Left renal pelvis (tissue), 4 donors: ENCODE measurements at places on chromosomes 7 and 10.

GRCh38 chr7:10815546-10815945, 158.1 kb upstream of the PHF14 start:
- no peak for DNase-seq

DNA sequence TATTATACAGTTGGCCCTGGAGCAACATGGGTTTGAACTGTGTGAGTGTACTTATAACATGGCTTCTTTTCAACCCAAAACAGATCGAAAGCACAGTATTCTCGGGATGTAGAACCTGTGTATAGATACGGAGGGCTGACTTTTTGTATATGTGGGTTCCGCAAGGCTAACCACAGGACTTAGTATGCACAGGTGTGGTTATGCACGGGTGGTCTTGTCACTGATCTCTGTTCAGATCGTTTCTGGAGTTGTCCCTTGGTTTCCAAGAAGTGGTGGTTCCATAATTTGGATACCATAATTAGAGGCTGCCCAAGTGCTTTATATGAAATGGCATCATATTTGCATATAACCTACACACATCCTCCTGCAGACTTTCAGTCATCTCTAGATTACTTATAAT, 10.9 kb upstream of the BHLHA15 start:
- no peak for DNase-seq

DNA sequence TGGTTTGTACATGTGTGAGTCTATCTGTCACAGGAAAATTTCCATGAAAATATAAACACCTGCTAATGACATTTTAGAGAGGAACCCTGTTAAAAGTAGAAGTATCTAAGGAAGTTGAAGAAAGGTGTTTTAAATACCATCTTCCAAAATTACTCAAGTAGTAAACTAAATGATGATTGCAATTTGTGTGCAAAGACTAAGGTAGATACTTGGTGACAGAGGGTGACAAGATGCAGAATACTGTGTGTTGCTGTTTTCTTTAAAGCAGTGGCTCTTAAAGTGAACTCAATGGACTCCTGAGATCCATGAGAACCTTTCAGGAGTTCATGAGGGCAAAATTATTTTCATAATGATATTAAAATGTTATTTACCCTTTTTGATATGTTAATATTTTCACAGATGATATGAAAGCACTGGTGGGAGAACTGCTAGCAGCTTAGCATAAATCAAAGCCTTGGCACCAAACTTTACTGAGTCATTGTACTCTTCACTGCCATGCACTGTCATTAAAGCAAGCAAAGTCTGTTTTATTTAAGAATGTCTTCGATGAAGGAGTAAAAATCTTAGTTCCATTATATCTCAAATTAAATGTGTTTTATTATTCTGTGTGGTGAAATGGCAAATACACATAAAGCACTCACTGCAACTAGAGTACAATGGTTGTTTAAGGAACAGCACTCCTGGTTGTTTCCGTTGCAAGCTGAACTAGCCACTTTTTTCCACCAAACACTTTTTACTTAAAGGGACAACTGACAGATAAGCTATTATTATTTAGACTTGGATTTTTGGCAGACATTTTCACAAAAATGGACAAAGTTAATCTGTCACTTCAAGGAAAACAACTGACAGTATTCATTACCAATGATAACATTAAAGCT, 133.7 kb downstream of the LRRN3 start:
- no peak for DNase-seq

DNA sequence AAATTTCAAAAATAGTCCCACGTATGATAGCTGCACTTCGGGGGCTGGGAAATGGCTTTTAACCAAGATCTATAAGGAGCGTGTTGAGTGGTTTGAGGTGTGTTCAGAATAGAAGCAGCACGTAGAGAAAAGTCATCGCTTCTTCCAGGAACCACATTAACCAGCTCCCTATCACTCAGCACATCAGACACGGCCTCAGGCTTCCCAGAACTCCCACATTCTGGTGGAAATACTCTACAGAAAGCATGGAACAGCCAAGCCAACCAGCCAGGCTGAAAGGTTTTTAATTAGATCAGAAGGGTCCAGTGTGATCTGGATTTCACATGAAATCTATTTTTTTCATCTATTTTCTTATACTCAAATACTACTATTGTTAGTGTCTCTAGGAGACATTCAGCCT, 231.5 kb upstream of the NRP1 start:
- DNase-seq = no peak

- DNase-seq = no peak
Measured at GRCh38 chr10:127092916-127093315, 103.5 kb downstream of the INSYN2A start.

DNA sequence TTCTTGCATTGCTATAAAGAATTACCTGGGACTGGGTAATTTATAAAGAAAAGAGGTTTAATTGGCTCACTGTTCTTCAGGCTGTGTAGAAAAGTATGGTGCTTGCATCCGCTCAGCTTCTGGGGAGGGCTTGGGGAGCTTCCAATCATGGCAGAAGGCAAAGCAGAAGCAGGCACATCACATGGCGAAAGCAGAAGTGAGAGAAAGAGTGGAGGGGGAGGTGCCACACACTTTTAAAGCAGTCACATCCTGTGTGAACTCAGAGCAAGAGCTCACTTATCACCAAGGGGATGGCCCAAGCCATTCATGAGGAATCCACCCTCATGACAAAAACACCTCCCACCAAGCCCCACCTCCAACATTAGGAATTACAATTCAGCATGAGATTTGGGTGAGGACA, 303.5 kb downstream of the OTUD1 start:
- no peak for DNase-seq

GRCh38 chr7:128210590-128211570, 30.2 kb upstream of the LEP start:
- DNase-seq = no peak

DNA sequence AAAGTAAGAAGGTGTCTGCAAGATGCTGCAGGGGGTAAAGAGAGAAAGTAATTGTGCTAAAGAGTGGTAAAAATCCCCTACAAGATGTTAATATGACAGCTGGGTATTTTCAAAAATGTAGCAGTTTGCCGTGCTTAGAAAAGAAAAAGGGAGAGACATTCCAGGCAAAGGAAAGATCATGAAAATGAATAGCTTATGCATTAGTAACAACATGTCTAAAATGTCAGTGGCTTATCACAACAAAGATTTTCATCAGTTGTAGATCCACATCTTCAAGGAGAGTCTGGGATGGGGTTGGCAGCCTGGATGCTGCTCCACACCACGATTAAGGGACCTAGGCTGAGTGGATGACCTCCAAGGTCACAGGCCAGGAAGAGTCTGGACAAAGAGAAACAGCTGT, 920.9 kb downstream of the GRID1 start:
- DNase-seq = no peak

DNA sequence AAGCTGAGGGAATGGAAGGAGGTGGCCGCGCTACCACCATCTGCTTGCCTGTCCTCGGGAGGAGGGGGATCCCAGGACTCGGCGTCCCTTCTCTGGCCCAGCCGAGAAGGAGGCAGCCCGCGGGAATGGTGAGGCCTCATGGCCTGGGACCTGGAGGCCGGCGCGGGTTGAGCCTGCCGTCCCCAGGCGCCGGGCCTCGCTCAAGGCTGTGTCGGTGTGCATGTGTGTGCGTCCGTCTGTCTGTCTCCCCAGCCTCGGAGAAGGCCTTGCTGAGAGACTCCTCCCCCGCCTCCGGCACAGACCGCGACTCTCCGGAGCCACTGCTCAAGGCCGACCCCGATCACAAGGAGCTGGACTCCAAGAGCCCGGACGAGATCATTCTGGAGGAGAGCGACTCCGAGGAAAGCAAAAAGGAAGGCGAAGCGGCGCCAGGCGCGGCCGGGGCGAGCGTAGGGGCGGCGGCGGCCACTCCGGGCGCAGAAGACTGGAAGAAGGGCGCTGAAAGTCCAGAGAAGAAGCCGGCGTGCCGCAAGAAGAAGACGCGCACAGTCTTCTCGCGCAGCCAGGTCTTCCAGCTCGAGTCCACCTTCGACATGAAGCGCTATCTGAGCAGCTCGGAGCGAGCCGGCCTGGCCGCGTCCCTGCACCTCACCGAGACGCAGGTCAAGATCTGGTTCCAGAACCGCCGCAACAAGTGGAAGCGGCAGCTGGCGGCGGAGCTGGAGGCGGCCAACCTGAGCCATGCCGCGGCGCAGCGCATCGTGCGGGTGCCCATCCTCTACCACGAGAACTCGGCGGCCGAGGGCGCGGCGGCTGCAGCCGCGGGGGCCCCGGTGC, 1.3 kb downstream of the HMX3 start:
- DNase-seq = no peak

- no peak for DNase-seq
Measured at GRCh38 chr7:116525298-116525912, 569 bp downstream of the CAV1 start.

DNA sequence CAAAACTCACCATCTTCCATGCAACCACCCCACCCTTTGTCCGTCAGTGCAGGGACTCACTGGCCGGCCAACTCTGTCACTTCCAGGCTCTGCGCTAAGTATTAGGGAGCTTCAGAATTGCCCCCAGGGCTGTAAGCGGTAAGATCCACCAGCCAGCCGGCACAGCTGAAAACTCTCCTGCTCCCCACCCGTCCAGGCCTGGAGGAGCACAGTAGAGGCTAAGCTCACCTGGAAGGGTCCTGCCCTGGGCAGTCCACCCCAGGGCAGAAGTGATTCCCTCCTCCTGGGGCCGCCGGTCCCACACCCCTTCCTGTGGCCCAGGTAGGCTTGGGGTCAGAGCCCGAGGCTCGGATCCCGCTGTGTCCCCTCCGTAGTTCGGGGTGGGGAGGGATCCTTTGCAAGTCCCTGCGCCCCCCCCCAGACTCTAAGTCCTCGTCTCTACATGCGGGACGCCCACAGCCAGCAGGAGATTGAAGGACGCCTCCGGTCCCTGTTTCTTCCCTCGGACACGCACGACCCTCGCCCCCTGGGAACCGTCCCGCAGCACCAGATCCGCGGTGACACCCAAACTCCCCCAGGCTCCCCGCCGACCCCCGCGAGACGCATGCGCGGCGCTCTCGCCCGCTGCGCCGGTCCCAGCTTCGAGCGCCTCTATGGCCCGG, 138.9 kb downstream of the ARHGAP22 start:
- no peak for DNase-seq

GRCh38 chr7:143484119-143484518, 6.4 kb downstream of the TAS2R41 start:
- no peak for DNase-seq

- no peak for DNase-seq
Measured at GRCh38 chr7:37441386-37441760, 7.3 kb downstream of the ELMO1 start.

GRCh38 chr10:22852712-22853353, 75.0 kb upstream of the ARMC3 start:
- no peak for DNase-seq

DNA sequence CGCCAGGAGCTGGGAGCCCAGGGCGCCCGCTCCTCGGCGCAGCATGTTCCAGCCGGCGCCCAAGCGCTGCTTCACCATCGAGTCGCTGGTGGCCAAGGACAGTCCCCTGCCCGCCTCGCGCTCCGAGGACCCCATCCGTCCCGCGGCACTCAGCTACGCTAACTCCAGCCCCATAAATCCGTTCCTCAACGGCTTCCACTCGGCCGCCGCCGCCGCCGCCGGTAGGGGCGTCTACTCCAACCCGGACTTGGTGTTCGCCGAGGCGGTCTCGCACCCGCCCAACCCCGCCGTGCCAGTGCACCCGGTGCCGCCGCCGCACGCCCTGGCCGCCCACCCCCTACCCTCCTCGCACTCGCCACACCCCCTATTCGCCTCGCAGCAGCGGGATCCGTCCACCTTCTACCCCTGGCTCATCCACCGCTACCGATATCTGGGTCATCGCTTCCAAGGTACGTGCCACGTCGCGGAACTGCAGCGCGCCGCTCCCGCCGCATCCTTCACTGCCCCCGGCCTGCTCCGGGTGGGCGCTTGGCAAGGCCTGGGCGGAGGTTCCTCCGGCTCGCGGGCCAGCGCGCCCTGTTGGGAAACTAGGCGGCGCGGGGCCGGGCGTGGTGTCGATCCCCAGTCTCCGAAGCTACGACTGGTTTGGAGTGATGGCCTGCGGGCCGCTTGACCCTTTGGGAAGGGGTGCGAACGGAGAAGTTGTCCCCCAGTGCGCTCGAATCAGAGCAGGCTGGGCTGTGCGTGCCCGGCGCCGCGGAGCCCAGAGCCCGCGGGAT, 868 bp downstream of the EMX2 start:
- no peak for DNase-seq

- no peak for DNase-seq
Measured at GRCh38 chr7:22156205-22156604, 200.7 kb downstream of the RAPGEF5 start.

DNA sequence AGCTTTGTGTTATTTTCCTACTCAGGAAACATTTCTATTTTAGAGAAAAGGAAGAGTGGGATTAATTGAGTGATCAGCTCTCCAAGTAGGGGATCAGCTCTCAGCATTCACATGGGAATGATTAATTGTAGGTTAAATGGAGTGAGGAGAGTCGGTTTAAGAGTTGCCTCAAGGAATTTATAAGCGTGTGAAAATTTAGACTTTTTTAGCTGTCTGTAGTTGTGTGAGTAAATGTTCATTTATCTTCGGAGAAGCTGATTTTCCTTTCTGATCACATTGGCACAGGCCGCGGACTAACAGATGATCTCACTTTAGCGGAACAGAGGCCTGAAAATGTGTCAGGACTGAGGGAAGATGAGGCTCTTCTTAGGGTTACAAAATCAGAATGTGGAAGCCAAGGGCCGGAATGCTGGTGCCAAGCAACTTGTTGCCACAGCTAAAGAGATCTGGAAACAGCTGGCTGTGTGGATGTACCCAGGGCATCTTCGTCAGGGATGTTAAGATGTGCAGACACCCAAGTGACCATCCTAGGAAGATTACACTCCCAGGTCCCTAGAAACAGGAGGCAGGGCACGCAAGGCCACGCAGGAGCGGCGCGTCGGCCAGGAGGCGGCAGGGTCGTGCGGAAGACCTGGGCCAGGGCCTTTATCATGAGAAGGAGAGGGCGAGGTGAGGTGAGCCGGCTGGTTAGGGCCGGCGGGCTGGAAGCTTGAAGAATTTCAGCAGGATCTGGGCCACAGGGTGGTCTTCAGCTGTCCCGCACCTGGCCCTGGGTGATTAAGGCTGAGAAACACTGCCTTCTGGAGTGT, 35.1 kb upstream of the TTYH3 start:
- DNase-seq = no peak

GRCh38 chr7:111229916-111230315, 139.0 kb downstream of the LRRN3 start:
- DNase-seq = no peak

GRCh38 chr10:63684257-63684936, 163.2 kb downstream of the REEP3 start:
- no peak for DNase-seq

GRCh38 chr10:49050906-49051305, 64.4 kb downstream of the VSTM4 start:
- DNase-seq = no peak

DNA sequence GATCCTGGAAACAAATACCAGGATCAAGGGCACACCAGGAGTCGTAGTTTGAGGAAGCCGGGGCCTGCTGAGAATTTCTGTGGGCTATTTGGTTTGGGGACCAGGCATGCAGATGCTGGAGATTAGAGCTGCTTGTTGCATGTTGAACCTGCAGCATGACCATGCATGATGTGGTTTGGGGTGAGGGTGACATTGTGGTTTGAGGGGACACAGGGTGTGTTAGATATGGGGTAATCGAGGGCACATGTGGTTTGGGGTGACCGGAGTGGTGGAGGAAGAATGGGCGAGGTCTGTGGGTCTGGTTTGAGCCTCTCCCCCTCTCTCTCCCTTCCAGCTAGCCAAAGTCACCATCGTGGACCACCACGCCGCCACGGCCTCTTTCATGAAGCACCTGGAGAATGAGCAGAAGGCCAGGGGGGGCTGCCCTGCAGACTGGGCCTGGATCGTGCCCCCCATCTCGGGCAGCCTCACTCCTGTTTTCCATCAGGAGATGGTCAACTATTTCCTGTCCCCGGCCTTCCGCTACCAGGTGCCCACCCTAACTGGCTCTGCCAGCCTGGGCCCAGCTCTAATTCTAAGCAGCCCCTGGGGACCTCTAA, 10.2 kb downstream of the NOS3 start:
- no peak for DNase-seq
